ENCODE measurements at places on chromosomes 7 and 10.
A peak's percentile ranks its signal among the peaks of the same experiment; 100 is the strongest.

- DNase-seq: no peak
Observed at GRCh38 chr7:22712999-22713398, 14.0 kb upstream of the IL6 start.

DNA sequence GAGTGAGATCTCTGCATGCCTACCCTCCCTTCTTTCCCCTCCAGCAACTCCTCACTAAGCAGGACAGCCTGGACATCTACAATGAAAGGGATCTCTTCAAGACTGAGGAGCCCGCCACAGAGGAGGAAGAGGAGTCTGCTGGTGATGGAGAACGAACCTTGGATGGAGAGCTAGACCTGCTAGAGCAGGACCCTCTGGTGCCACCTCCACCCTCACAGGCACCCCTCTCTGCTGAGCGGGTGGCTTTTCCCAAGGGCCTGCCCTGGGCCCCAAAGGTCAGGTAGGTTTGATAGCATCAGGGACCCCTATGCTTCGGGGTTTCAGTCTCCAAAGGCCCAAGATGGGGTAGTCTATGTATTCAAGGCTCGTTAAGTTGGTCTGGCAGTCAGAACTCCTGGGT is 23.9 kb downstream of the STRIP2 start:
- DNase-seq: no peak

GRCh38 chr10:126749015-126749655 is 78.6 kb upstream of the C10orf90 start:
- peak; percentile 50 for DNase-seq

DNA sequence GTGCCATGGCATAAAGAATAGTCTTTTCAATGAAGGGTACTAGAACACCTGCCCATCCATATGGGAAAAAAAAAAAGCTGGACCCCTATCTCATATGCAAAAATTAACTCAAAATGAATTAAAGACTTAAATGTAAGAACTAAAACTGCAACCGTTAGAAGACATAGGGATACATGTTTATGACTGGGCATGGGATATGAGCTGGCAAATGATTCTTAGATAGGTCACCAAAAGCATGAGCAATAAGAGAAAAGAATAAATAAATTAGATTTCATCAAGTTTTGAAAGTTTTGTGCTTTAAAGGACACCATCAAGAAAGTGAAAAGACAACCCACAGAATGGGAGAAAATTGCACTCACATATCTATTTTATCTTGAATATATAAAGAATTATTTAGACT is 222.0 kb downstream of the ADK start:
- DNase-seq: no peak

- no peak for DNase-seq
Observed at GRCh38 chr7:84647797-84648757, 453.5 kb upstream of the SEMA3A start.

GRCh38 chr7:137462074-137462715 is 118.7 kb upstream of the PTN start:
- DNase-seq: no peak

DNA sequence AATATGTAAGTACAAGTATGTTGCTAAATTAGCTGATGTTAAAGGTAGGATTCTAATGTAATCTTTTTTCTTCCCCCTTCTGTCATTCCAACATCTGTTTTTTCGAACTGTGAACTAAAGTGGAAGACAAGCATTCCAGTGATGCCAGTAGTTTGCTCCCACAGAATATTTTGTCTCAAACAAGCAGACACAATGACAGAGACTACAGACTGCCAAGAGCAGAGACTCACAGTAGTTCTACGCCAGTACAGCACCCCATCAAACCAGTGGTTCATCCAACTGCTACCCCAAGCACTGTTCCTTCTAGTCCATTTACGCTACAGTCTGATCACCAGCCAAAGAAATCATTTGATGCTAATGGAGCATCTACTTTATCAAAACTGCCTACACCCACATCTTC is 62.7 kb downstream of the WAC start:
- no peak for DNase-seq

DNA sequence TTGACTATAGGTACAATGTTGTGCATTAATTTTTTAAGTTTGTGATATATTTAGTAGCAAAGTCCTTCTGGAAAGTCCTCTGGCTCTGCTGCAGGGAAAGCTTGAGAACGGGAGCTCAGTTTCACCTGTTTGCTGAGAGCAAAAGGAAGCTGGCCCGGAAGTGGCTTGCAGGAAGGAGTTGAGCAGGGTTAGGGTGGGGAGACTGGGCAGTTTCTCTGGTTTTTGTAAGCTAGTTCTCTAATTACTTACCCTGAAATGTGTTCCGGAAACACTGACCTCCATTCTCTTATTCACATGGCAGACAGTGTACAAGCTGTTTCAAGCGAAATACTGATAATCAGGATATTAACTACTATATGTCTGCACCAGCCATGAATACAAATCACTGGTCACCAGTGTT is 22.3 kb downstream of the MAP3K8 start:
- no peak for DNase-seq

DNA sequence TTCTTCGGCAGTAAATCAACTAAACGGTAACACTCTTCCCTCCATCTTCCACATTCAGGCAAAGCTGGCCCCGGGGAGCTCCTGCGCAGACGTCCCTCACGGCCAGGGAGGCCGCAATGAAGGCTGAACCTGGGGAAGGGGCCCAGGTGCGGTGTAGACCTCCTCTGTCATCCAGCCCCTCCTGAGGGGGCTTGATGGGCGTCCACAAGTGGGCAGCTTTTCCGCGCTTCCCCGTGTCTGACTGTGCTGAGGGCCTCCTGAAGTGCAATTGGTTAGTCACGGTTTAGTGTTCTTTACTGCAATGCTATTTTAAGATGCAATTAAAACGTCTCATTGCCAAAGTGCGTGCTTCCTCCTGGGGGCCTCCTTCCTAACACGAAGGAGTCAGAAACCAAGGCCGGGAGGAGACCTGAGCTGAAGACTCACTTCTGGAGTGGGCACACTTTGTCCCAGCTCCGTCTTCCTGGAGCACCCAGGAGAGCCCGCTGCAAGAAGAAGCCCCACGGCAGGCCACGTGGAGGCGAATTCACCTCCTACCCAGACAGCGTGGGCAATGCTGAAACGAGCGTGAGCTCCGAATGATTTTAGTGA is 173.3 kb downstream of the ELFN1 start:
- no peak for DNase-seq

GRCh38 chr7:158891922-158892321 is 35.6 kb downstream of the DYNC2I1 start:
- DNase-seq: no peak

DNA sequence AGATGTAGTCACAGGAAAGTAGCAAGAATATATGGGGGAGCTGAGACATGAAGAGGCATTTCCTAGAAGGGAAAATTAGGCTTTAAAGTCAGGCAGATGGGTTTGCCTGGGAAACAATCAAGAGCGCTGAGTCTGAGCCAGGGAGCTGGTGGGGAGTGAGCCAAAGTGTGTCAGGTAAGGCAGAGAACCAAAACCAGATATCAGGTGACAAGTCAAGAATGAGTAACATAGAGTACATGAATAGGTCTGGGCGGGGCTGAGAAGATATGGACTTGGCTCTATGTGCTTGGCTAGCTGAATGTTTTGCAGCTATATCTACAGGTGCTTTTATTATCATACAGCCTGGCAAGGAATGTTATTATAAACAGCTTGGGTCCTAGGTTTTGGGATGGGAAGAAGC is 49.3 kb downstream of the GPR141 start:
- DNase-seq: no peak

- peak; percentile 60 for DNase-seq
Observed at GRCh38 chr10:34184939-34185386, 630.1 kb downstream of the PARD3 start.

- no peak for DNase-seq
Observed at GRCh38 chr7:148708026-148708885, 9.6 kb downstream of the CUL1 start.

GRCh38 chr10:3987143-3987974 is 202.3 kb upstream of the KLF6 start:
- no peak for DNase-seq

GRCh38 chr7:151565541-151565940 is 45.8 kb upstream of the RHEB start:
- DNase-seq: no peak

DNA sequence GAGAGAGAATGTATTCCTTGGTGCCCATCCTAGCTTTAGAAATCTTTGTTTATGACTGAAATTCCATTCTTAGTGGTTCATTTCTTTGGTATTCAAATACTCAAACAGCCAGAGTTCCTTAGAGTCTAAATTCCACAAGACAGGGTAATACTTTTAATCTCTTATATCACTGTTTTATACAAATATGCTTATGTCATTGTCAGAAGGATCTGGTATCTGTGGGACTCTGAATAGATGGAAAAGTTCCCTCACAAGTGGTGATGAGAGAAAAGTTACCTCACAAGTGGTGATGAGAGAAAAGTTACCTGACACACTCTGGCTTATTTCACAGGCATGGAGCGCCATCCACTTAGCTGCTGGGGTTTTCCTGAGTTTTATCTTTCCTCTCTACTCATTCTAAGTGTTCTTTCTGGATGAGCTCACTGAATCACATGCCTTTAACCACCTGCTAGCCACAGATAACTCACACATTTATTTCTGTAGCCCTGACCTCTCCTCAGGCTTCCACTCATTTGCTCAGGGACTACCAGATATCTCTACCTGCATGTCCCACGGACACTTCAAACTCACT is 784.0 kb downstream of the SUGCT start:
- no peak for DNase-seq

DNA sequence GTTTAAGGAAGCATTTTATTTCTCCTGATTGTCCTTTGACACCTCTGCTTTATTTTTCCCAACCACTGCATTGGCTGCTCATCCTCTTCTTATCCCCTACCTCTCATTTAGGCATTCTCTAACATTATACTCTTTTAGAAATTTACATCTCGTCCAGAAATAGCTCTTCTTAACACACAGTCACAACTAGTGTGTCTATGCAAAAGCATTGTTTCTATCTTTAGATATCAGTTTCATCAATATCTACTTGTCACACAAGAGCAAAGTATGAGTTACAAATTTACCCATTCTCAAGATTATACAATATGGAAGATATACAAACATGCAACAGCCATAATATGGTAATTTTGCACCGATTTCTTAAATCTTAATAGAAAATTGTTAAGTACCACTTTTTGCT is 35.7 kb upstream of the MDFIC start:
- no peak for DNase-seq

GRCh38 chr7:158740013-158740656 is 35.5 kb upstream of the NCAPG2 start:
- DNase-seq: no peak

DNA sequence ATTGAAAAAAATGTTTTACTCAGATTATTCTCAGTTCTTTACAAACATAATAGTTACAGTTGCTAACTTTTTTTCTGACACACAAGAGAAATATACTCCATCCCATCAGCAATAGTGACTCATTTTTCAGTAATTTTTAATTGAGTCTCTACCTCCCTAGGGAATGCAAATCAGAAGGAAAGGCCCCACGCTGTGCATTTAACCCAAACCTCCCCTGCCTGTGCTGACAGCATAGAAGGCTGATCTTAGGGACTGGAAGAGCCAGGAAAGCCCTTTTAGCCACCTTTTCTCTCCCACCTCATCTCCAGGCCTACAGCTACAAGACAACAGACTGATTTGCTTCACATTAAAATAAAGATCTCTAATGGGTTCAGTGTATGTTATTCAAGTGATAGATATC is 24.7 kb upstream of the PIK3CG start:
- no peak for DNase-seq

DNA sequence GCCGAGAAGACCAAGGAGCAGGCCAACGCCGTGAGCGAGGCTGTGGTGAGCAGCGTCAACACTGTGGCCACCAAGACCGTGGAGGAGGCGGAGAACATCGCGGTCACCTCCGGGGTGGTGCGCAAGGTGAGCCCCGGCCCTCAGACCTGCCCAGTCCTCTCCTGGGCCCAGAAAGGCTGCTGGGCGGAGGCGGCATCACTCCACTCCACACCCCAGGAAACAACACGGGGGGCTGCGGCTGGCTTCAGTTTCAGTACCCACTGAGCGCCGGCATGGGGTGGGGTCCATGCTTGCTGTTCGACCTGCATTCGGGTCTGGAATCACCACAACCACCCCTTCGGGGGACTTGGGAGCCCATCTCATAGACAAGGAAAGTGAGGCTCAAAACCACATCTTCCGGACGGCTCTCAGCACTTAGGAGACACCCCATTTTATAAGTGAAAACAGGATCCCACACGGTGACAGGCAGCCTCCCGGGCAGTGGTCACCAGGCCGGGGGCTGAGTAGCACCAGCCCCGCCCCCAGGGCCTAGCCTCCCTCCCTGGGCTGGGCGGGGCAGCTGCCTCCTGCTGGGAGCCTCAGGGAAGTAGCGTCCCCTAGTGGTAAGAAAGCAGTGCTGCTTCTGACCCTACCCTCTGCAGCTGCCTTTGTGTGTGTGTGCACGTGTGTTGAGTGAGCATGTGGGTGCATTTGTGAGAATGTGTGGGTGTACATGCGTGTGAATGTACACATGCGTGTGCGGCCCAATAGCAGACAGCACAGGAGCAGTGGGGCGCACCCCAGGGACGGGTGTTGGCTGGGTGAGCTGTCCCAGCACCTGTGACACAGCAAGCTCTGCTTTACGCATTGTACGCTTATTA is 1.8 kb downstream of the SNCG start:
- DNase-seq: peak; percentile 51

- no peak for DNase-seq
Observed at GRCh38 chr10:44703241-44704155, 207.6 kb upstream of the TMEM72 start.

DNA sequence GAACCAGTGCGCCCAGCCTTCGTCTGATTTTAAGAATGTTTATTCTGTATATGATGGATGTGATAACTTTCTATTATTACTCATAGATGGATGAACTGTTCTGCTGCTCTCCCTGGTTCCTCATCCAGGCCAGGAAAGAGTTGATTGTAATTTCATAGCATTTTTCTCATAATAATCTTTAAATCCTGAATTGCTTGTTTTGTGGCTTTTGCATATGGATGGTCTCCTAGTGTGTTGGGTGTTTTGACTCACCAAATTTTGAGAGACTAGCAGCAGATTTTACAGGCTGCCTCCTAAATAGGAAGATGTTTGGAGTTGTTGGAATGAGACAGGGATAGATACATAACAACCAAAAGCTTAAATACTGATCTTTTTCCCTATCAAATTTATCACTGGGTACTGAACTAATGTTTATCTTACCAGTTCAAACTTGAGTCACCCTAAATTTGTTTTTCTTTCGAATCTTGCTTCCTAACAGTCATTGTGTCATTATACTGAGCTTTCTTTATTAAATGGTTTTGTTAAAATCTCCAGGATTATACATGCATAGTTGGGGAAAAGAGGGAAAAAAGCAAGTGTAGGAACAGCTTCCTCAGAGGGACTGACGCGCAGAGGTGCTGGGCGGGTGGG is 106.0 kb upstream of the GATA3 start:
- no peak for DNase-seq

GRCh38 chr10:20354166-20354565 is 537.9 kb downstream of the PLXDC2 start:
- DNase-seq: no peak

- DNase-seq: no peak
Observed at GRCh38 chr10:69014171-69014570, 25.6 kb downstream of the KIFBP start.
